ENCODE measurements at places on chromosomes 3 and 15.

DNA sequence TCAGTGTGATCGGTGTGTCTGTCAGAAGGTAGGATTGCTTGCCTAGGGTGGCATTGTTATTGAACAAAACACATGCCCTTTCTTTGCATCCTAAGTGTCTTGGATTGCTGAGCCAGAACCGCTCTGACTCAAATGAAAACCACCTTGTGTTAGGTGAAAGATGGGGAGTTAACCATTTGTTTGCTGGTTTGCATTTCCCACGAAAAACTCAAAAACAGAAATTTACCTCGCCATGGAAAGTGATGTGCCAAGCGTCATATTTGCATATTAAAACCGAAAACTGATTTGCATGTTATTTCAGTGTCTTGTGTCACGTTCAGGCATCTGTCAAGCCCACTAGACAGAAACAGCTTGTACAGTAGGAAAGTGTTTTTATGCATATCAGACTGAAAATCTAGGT is 474.6 kb upstream of the TPRG1 start:
- DNase-seq = no peak

- DNase-seq = no peak
These were observed 316.8 kb downstream of the TUSC7 start for GRCh38 chr3:117026401-117026800.

- no peak for DNase-seq
These were observed 89.9 kb downstream of the IL12A start for GRCh38 chr3:160078533-160078932.

GRCh38 chr3:126480861-126481260 is 5.2 kb upstream of the ZXDC start:
- DNase-seq = no peak

DNA sequence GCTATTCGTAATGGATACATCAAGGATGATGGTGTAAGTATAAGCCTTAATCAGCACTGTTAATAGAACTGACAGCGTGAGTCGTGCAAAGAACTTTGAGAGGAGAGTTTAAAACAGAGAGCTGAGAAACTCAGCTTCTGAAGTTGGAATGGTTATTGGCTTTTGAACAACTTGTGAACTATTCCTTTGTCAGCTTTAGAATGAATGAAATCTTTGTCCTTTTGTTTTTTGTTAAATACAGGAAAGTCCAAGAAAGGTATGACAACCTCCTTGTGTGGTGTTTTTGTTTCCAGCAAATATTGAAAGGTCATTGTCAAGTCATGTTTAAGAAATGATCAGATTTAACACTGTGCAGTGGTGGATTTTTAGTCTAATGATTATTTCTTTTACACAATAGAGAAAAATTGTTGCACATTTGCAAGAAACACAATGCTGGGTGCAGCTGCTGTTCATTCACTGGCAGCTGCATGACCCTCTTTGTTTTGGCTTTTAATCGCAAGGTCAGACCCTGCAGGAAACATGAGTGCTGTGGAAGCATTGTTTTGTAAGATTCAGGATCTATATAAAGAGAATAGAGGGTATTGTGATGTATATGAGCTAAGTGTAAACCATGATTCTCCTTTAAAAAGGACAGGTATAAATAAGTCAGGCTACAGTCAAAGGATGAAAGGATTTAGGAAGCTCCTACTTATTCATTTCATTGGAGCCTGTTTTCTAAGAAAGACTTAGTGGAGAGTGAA is 21.7 kb upstream of the ABHD10 start:
- no peak for DNase-seq

DNA sequence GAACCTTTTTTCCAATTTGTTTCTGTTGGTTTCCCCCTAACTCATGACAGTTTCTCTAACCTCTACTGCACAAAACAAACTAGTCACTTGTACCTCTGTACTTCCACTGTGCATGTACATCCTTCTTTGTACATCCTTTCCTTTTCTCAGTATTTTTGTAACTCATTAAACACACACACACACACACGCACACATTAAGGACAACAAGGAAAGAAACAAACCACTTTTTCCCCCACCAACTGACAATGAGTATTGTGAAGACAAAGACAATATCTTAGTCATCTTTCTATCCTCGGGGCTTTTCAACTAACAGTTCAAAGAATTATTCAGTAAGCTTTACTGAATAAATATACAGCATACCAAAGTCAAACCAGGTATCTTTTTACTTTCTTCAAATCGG is 170.5 kb downstream of the VPS13C start:
- no peak for DNase-seq

GRCh38 chr3:110894574-110894973 is 177.0 kb upstream of the NECTIN3 start:
- no peak for DNase-seq

DNA sequence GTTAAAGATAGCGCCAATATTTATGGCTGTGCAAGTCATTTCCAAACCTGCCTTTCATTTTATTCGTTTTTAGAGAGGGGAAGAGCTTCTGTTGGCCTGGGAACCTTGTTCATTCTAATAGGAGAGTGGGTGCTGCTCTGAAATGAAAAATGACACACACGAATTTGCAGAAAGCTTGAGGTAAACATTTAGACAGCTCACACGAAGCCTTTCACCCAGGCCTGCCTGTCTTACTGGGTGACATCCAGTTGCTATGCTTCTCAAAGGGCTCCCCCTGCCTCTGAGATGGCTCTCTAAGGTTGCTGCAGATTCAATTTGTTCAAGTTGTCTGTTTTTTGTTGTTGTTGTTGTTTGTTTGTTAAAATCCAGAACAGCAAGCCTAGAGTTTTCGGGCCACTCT is 18.2 kb downstream of the PEX5L start:
- no peak for DNase-seq

- no peak for DNase-seq
These were observed 91.3 kb downstream of the UACA start for GRCh38 chr15:70672081-70672480.

GRCh38 chr3:89889386-89889785 is 782.0 kb downstream of the EPHA3 start:
- DNase-seq = no peak

DNA sequence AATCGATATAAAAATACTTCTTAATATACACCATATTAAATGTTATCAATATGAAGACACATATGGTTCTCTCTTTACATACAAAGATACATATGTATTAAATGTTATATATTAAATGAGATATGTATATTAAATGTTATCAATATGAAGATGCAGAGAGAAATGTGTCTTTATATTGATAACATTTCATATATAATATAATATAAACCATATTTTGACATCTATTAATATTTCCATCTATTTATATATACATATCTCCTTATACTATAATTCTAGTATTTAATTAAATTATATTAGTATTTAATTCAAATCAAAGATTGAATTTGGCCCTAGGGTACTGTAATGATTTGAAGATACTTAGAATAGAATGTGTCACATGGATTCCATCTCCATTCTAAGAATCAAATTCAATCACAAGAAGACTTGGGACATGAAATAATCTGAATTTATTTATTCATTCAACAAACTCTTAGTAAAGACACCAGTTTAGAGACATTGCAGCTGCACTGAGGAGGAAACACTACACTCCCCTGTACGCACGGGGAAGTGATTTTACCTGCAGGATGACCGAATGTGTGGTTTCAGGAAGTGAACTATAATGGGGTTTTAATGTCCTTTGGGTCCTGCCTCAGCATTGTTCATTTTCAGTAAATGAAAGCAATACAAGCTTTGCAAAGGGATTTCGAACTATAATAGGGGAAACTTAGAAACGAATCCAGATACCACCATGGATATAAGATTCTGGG is 365.1 kb downstream of the MECOM start:
- DNase-seq = no peak

- no peak for DNase-seq
These were observed 337.3 kb downstream of the FOXP1 start for GRCh38 chr3:71245971-71246880.

DNA sequence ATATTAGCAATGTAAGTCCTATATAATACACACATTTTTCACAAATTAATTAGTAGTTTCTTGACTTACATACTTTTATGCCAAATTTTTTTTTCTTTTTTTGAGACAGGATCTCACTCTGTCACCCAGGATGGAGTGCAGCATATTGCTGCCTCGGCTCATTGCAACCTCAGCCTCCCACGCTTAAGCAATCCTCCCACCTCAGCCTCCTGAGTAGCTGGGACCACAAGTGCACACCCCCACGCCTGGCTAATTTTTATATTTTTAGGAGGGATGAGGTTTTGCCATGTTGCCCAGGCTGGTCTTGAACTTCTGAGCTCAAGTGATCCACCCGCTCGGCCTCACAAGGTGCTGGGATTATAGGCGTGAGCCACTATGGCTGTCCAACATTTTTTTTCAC is 54.6 kb downstream of the RNF111 start:
- no peak for DNase-seq

DNA sequence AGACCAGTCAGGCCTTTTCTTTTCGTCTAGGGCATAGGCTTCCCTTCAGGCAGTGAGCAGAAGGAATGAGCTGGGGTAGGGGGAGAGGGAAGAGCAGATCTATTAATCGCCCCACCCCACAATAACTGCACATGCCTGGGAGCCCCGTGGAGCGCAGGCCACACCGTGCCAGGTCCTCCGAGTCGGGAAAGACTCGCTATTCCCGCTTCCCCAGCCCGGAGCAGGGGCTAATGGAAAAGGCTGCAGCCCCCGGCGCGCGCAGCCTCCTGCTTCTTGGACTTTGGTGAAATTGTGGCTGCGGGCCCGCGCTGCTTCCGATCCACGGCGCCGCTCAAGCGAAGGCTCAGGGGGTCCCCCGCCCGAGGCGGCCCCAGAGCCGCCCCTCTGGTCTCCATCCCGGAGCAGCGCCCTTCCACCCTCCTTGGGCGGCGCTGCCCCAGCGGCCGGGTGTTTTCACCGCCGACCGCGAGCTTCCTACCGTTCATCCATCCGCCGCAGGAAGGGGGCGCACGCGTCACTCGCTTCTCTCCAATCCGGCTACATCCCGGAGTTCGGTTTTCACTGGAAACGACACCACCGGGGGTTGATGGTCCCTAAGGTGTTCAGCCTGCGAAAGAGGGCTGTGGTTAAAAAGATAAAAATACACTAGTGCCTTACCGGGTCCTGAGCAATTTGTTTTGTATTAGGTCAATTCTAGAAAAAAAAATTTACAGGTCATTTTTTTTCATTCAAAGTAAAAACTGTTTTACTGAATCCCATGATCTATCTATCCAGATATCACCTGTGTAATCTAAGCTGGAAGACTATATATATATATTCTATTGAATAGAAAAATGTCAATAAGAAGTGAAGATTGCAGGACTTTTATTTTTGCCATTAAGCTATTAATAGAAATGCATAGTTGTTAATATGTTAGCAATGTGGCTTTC is 4.4 kb upstream of the SYNM start:
- DNase-seq = peak; percentile 74

DNA sequence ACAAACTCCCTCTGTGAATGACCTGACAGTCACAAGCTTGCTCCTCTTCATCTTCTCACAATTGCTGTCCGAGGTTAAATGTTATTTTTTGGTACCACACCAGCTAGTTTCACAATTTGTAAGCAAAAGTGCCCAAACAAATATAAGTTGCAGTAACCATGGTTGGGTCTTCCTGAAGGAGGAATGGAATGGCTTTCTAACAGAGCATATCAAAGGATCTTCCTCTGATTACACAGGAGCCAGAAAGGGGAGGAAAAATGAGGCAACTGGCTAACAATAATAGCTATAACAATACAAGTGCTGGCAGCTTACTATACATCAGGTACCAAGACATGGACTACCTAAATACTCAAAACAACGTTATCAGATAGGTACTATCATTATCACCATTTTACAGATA is 90.4 kb downstream of the WWTR1 start:
- DNase-seq = no peak

- peak; percentile 87 for DNase-seq
These were observed 39.3 kb upstream of the MUC4 start for GRCh38 chr3:195850857-195851543.

GRCh38 chr3:52685709-52686691 is at the start of the genes GNL3 and PBRM1:
TSS of gene GNL3 (plus strand) at chr3:52686032. CDS start at chr3:52686093, 61 bp downstream.
TSS of gene PBRM1 (minus strand) at chr3:52685913.
- peak; percentile 84 for DNase-seq

- no peak for DNase-seq
These were observed 451.5 kb upstream of the PPP2R3A start for GRCh38 chr3:135514060-135514448.

- DNase-seq = no peak
These were observed 14.4 kb downstream of the TNFAIP8L3 start for GRCh38 chr15:51080286-51080685.

DNA sequence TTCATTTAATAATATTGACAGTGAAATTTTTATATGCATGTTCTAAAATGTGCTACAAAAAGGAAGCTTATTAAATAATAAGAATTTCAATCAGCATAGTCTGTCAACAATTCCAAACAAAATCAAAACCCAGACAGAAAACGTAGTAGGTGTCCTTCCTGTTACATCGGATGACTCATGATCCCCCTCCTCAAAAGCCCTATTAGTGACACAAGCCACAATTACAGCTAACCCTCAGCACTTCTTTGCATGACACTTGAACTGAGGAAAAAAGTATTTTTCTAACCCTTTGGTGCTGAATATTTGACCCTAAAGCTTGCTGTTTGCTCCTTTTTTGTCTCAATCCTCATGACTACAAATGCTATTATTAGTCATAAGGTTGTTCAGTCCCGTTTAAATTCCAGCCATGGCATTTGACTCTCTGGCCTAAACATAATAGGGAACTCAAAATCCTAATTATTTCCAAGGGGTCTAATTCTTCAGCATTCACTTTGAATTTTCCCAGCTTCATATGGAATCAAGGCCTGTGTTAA is 78.1 kb downstream of the COL8A1 start:
- DNase-seq = no peak

Data from NCI-H1930 (cell line).